A549 treated with Hydrocortisone at 1 μM for 4 hours (cell line): ENCODE measurements at places on chromosomes 2 and 18. TPM values are rescaled to one million over a fixed set of nuclear protein-coding genes. Genes with fewer than 3 reads are reported as not detected.

KCNF1 gene
- 21.4 to 40.2 TPM (median 30.3 TPM) in 5 replicates for total RNA-seq

ABCB11 gene
- 0.02 to 0.13 TPM (median 0.03 TPM) in 5 replicates for total RNA-seq

IL1F10 gene
- total RNA-seq: not detected in 5 replicates

STAT4 gene
- 3.5 to 5.3 TPM (median 4.2 TPM) in 5 replicates for total RNA-seq

ARHGEF4 gene
- 9.3 to 12.1 TPM (median 9.8 TPM) in 5 replicates for total RNA-seq

DCC gene
- total RNA-seq: not detected in 5 replicates
